Right lobe of liver (tissue), 6 donors: ENCODE measurements at places on chromosomes 4 and X. TPM values are rescaled to one million over a fixed set of nuclear protein-coding genes. Genes with fewer than 3 reads are reported as not detected.

Gene HAUS7
- 8.6 TPM for total RNA-seq

Gene BRS3
- total RNA-seq = not detected

Gene MAGEA4
- total RNA-seq = not detected

Gene GYPB
- not detected for total RNA-seq

Gene MGARP
- total RNA-seq = 0.20 TPM

Gene IL2RG
- 1.2 TPM for total RNA-seq

Gene RS1
- total RNA-seq = not detected

Gene MAML3
- total RNA-seq = 4.6 TPM

Gene MSANTD1
- 0.54 TPM for total RNA-seq

Gene MAGED4B
- 0.47 TPM for total RNA-seq

Gene IBSP
- not detected for total RNA-seq

Gene TRO
- 1.4 TPM for total RNA-seq

Gene CT45A9
- not detected for total RNA-seq

Gene SRPX
- 9.3 TPM for total RNA-seq

Gene TENM3
- 0.18 TPM for total RNA-seq

Gene IGFBP7
- total RNA-seq = 159 TPM

Gene DMD
- 18.7 TPM for total RNA-seq

- no peaks in the 10 kb centered on the region for H3K27me3 ChIP-seq
- no peaks in the 10 kb centered on the region for H3K4me1 ChIP-seq
- no peaks in the 10 kb centered on the region for H3K36me3 ChIP-seq
- no peak overlapping the region for H3K4me3 ChIP-seq
- DNase-seq = no peak
These were observed 12.2 kb upstream of the CENPU start for GRCh38 chr4:184745831-184746795.

DNA sequence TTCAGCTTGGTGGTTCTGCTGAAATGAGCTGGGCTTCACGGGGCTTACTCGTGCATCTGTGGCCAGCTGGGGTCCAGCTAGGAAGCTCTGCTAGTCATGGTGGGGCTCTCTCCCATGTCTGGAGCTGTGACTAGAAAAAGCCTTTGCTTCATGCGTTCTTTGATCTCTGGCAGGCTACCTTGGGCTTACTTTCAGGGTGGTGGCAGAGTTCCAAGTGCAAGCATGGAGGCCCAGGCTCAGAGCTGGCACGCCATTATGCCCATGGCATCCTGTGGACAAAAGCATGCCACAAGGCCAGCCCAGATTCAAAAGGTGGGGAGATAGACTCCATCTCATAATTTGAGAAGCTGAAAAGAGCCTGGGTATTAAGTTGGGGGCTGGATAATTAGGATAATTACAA lies 55.4 kb upstream of the GBA3 start:
- no peak overlapping the region for H3K27ac ChIP-seq
- peak; percentile 77 for DNase-seq
- no peaks in the 10 kb centered on the region for H3K36me3 ChIP-seq
- no peaks in the 10 kb centered on the region for H3K27me3 ChIP-seq
- H3K4me1 ChIP-seq = no peaks in the 10 kb centered on the region

GRCh38 chr4:101349801-101350064 lies 2.4 kb upstream of the PPP3CA start:
- H3K4me1 ChIP-seq = no peaks in the 10 kb centered on the region
- no peaks in the 10 kb centered on the region for H3K27me3 ChIP-seq
- no peak overlapping the region for H3K27ac ChIP-seq
- no peak for DNase-seq

DNA sequence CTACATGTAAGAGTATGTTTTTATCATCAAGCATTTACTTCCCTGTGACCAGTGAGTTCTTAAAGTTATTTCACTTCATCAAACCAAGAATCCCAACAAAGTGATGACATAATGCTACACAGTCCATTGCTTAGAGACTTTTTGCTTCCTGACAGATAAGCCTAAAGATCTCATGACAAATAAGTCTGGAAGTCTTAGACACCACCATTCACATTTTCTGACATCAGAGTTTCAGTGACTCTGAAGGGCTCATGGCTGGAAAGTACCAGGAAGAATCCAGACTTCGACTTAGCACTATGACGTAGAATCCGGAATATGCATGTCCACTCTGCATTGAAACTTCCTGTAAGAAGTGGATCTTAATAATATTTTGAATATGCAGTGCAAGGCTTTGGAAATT lies 53.7 kb downstream of the CLDN22 start:
- peaks cover 36% of the 10 kb centered on the region for H3K36me3 ChIP-seq
- H3K4me3 ChIP-seq = no peak overlapping the region
- H3K27me3 ChIP-seq = no peaks in the 10 kb centered on the region
- H3K27ac ChIP-seq = no peak overlapping the region

GRCh38 chrX:341541-342101 lies 23.0 kb upstream of the GTPBP6 start:
- no peaks in the 10 kb centered on the region for H3K27me3 ChIP-seq
- no peaks in the 10 kb centered on the region for H3K4me1 ChIP-seq
- no peaks in the 10 kb centered on the region for H3K36me3 ChIP-seq
- DNase-seq = no peak
- no peak overlapping the region for H3K27ac ChIP-seq
- H3K4me3 ChIP-seq = no peak overlapping the region

GRCh38 chr4:100649417-100649816 lies 131.6 kb upstream of the EMCN start:
- no peak overlapping the region for H3K4me3 ChIP-seq
- H3K4me1 ChIP-seq = no peaks in the 10 kb centered on the region
- no peak overlapping the region for H3K27ac ChIP-seq
- DNase-seq = no peak
- no peaks in the 10 kb centered on the region for H3K36me3 ChIP-seq
- H3K27me3 ChIP-seq = no peaks in the 10 kb centered on the region

DNA sequence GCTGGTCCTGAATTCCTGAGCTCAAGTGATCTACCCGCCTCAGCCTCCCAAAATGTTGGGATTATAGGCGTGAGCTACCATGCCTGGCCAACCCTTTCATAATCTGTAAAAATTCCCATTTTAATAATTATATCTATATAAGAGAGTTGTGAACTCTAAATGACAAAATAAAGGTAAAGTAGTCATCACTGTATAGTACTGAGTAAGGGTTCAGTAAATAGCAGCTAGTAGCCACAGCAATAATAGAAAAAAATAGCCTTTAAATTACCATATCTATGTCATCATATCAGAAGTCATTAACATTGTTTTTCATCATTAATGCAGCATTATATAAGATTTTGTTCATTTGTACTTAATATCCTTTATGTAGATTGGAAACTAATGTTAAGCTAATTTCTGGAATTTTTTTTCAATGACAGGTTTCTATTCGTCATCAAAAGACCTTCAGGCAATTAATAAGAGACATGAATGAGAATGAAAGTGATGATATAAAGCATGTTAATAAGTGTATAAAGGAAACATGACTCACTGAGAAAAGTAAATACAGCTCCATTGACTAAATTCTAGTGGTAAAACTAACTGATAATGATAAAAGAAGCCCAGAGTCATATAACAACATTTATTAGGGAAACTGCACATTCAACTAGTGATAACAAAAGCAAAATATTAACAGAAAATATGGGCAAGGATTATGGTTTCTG lies 85.9 kb upstream of the UGT8 start:
- no peaks in the 10 kb centered on the region for H3K27me3 ChIP-seq
- no peak for DNase-seq
- no peak overlapping the region for H3K4me3 ChIP-seq
- no peaks in the 10 kb centered on the region for H3K36me3 ChIP-seq

- H3K27me3 ChIP-seq = no peaks in the 10 kb centered on the region
- no peaks in the 10 kb centered on the region for H3K36me3 ChIP-seq
- DNase-seq = no peak
- H3K4me1 ChIP-seq = no peaks in the 10 kb centered on the region
- H3K27ac ChIP-seq = no peak overlapping the region
These were observed 484.5 kb downstream of the PACRGL start for GRCh38 chr4:21184788-21185187.

DNA sequence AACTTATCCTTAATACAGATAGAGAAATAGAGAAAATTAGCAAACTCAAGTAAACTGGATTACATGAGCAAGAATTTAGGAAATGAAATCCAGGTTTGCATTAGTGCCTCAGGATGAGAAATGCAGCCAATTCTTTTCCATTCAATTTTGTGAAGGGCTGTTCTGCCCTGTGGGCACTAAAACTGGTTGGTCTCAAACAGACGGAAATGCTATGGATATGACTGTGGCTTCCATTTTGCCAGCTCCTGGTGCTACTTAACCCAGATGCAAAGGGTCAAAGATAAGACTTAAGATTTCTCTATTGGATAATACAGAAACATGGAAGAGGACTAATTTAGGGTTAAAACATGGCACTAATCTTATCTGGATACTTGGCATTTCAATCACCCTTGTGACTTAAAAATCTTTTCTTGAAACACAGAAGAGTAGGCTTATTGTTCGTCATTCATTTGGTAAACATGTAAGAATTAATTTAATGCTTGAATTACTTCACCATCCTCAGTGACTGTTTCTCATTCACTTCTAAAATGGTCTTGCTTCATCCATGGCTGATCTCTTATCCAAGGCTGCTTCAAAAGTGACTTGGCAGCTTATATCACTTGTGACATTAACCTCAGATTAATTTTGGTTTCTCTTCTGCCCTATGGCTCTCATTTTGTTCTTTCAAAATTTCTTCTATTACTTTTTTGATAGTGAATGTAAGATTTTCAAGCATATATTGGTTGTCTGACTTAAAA lies 1008.7 kb downstream of the GLUD2 start:
- H3K36me3 ChIP-seq = peaks cover 2% of the 10 kb centered on the region
- H3K4me3 ChIP-seq = no peak overlapping the region
- no peak overlapping the region for H3K27ac ChIP-seq

DNA sequence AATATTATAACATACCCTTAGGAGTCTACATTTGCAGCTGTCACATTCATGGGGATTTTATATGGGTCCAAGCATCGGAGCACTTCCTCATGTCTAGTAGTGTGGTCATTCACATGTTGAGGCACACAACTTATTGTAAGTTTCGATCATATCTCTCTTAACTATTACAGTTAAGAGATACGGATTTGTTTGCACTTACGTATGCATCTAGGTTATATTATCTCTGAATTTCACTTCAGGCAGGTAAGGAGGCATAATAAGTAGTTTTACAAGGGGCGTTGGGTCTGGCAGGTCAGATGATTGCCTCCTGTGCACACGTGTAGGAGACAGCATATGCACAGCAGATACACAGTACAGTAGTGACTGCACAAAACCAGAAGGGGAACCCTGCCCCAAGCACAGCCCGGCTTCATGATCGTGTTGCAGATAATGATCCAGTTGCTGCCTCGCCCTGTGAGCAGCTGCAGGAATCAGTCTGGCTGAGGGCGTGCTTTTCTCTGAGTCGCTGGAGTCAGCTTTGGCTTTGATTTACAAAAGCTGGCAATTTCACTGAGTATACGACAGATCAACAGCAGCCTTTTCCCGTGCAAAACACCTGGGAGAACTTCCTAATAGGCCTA lies 302.9 kb upstream of the GATB start:
- no peaks in the 10 kb centered on the region for H3K27me3 ChIP-seq
- no peaks in the 10 kb centered on the region for H3K36me3 ChIP-seq
- no peak overlapping the region for H3K27ac ChIP-seq
- H3K4me1 ChIP-seq = no peaks in the 10 kb centered on the region
- no peak overlapping the region for H3K4me3 ChIP-seq

DNA sequence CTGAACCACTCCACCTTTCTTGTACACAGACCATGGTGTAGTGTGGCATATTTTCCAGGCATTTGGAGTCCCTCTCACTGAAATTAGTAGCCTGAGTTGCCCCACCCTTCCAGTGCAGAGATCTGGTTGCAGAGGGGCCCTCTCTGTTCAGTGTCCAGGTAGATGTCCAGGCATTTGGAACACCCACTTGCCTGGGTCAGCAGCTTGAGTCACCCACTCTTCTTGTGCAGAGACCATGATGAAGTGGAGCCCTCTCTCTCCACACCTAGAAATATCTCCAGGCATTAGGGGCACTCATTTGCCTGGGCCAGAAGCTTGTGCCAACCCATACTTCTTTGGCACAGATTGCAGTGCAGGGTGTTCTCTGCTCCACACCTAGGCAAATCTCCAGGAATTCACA lies 2733.3 kb downstream of the PCDH7 start:
- no peaks in the 10 kb centered on the region for H3K36me3 ChIP-seq
- no peak overlapping the region for H3K27ac ChIP-seq
- DNase-seq = no peak
- no peaks in the 10 kb centered on the region for H3K27me3 ChIP-seq

- no peak overlapping the region for H3K4me3 ChIP-seq
- DNase-seq = no peak
- H3K27ac ChIP-seq = no peak overlapping the region
- H3K36me3 ChIP-seq = no peaks in the 10 kb centered on the region
These were observed 427.9 kb upstream of the SPANXN1 start for GRCh38 chrX:144819406-144819805.

DNA sequence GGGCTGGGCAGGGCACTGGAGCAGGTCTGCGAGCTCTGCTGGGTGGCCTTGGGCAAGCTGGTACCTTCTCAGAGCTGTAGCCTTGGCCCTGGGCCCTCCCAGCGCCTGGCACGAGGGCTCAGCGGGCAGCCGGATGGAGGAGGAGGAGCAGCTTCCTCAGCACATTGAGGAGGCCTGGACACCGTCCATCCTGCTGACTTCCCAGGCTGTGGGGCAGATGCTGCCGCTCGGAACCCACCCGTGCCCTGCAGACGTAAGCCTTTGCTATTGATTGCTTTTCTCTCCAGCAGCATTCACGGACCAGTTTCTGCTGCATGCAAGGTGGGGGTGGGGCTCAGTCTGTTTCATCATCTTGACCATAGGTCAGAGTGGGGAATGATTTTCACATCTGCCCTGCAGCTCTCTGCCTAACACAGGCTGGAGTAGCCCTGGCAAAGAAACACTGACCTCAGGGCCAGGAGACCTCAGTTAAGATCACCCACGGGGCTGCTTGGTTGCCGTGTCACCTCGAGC lies 80.7 kb upstream of the PSAPL1 start:
- H3K4me1 ChIP-seq = no peaks in the 10 kb centered on the region
- H3K27me3 ChIP-seq = no peaks in the 10 kb centered on the region
- DNase-seq = peak; percentile 83
- peak overlapping the region; percentile 67 for H3K27ac ChIP-seq

GRCh38 chr4:8838961-8839431 lies 32.6 kb downstream of the HMX1 start:
- H3K4me1 ChIP-seq = no peaks in the 10 kb centered on the region
- no peak overlapping the region for H3K27ac ChIP-seq
- H3K4me3 ChIP-seq = no peak overlapping the region
- H3K27me3 ChIP-seq = no peaks in the 10 kb centered on the region
- DNase-seq = peak; percentile 19

DNA sequence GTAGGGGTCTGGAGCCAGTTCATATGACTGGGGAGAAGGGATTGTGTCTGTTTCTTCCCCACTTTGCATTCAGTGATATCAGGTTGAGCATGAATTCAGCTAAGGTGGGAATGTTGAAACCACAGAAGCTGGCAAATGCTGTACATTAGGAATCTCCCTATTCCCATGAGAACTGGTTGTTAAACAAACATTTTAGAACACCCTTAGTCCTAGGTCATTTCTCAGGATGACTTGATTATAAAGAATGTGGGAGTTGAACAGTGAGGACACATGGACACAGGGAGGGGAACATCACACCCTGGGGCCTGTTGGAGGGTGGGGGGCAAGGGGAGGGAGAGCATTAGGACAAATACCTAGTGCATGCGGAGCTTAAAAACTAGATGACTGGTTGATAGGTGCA lies 62.6 kb upstream of the LIMCH1 start:
- H3K36me3 ChIP-seq = no peaks in the 10 kb centered on the region
- no peaks in the 10 kb centered on the region for H3K27me3 ChIP-seq
- H3K27ac ChIP-seq = no peak overlapping the region
- H3K4me1 ChIP-seq = no peaks in the 10 kb centered on the region
- H3K4me3 ChIP-seq = no peak overlapping the region
- DNase-seq = no peak
